ENCODE measurements at places on chromosomes 3 and 15.

DNA sequence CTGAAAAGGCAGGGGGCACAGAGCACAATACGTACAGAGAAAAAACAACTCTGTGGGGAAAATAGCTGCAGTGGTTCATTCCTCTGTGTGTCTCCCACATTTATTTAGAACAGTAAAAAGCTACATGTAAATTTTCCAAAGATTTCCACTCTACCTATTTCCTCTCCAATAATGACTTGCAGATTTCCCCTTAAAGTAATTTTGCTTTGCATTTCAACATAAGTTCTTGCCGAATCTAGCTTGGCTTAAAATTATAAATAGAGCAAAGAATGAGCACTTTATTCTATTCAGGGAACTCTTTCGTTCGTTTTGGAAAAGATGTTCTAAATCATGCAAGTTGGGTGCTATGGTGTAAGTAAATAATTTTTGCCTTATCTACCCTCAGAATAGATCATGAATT lies 58.2 kb upstream of the NR2E3 start:
- no peak for DNase-seq

- no peak for DNase-seq
Measured at GRCh38 chr3:197317250-197317963, 19.0 kb upstream of the DLG1 start.

GRCh38 chr3:134650431-134651346 lies at the start of gene KY:
Gene KY, minus strand, starts transcription at chr3:134651022. Its CDS starts 62 bp downstream, at chr3:134650960.
- no peak for DNase-seq

DNA sequence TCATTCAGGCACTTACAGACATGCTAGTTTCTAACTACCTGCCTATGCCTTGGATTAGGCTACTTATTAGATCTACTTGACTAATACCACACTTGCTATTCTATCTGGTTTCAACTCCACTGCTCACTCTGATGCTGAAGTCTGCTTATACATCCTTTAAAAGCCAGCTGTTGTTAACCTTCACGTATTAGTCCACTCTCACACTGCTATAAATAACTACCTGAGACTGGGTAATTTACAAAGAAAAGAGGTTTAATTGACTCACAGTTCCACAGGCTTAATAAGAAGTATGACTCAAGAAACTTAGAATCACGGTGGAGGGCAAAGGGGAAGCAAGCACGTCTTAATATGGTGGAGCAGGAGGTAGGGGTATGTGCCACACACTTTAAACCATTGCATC lies 47.7 kb upstream of the ANKRD28 start:
- no peak for DNase-seq

GRCh38 chr3:190560013-190560895 lies 46.4 kb downstream of the IL1RAP start:
- no peak for DNase-seq

GRCh38 chr3:129665024-129665768 lies 58.7 kb upstream of the PLXND1 start:
- DNase-seq = no peak

DNA sequence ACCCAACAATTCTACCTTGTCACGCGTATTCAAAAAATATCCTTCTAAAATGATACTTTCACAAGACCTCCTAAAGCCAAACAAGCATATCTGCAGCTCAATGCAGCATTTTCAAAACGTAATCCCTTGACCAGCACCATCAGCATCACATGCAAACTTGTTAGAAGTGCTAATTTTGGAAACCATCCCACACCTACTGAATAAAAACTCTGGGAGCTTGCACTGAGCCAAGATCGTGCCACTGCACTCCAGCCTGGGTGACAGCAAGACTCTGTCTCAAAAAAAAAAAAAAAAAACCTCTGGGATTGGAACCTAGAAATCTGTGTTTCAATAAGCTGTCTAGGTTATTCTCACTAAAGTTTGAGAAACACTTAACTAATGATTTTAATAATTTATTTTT lies 223.3 kb upstream of the CCDC54 start:
- no peak for DNase-seq

DNA sequence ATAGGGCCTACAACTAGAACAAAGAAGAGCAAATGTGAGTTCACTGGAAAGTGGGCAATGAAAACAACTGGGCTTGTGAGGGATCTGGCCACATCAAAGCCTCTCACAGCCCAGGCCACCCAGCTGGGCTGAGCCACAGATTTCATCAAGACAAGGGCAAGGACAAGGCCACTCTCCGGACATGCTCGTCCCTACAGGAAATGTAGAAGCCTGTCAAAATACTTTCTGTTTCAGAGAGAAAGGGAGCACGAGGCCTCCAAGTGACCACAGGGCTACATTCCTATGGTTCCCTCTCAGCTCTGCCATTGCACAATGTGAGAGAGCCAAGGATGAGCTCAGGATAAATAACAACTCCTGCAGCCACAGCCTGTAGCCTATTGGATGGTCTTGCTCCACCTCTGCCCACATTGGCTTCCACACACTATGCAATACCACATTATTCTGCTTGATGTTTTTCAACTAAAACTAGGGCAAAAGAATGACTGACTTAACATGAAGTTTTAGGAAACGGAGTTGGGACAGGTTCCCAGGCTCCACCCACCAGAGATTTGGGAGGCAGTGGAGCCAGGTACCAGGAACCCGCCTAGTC lies 12.1 kb downstream of the TBC1D2B start:
- no peak for DNase-seq

GRCh38 chr15:68617001-68617400 lies 38.2 kb downstream of the CORO2B start:
- no peak for DNase-seq

GRCh38 chr3:171854649-171855305 lies 11.6 kb downstream of the TMEM212 start:
- no peak for DNase-seq

DNA sequence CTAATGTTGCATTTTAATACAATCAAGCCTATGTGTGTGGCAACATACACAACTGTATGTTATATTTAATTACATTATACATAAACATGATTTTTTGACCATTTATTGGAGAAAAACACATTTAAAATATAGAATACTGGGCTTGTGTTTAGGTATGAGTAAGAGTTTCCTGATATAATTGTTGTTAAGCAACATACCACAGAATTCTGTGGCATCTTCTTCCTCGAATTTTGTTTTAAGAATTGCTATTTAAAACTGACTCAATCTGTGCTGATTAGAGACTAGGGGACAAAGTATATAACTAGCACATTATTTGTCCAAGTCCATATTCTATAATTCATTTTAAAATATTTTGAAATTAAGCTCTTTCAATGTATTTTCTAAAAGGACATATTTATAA lies 376.8 kb upstream of the THBS1 start:
- no peak for DNase-seq

GRCh38 chr3:171842864-171843518 lies at the start of gene TMEM212:
Gene TMEM212, plus strand, starts transcription at chr3:171843349. Its CDS starts 35 bp downstream, at chr3:171843384.
- DNase-seq = no peak

- DNase-seq = no peak
Measured at GRCh38 chr3:188584162-188584529, 430.2 kb downstream of the LPP start.

DNA sequence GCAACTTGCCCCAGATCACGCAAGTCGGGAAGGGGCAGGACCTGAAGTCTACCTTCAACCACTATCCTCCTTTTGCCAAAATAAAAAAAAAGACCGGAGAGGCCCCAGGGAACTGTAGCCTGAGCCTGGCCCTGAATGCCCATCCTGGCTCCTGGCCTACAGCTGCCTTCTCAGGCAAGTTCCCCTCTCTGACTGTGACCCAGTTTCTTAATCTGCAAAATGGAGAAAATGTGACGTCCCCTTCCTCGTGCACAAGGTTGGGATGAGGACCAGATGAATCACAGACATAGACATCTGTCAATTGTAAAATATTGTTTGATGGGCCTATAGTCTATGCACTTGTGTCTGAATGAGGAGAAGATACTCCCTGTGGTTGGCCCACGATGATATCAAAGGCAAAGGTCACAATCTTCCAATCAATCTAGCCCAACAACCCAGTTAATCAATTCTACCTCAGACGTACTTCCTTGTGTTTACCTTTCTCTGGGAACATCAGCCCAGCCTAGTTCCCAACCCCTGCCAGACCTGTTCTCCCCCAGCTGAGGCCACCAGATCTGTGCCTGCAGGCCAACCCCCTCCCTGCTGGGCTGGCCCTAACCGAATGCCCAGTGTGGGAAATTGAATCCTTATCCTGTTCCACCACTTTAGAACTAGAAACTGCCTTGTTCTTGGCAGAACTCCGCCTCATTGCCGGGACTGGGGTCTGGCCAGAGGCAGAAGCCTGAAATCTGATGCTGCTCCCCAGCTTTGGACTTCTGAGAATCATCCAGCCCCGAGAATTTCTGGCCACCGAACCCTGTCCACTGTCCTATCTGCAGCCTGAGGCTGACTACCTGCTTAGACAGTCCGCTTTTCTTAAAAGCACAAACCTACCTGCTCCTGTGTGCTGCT lies 101.8 kb upstream of the LIPC start:
- no peak for DNase-seq

GRCh38 chr3:195394700-195395099 lies 48.1 kb downstream of the ACAP2 start:
- no peak for DNase-seq

DNA sequence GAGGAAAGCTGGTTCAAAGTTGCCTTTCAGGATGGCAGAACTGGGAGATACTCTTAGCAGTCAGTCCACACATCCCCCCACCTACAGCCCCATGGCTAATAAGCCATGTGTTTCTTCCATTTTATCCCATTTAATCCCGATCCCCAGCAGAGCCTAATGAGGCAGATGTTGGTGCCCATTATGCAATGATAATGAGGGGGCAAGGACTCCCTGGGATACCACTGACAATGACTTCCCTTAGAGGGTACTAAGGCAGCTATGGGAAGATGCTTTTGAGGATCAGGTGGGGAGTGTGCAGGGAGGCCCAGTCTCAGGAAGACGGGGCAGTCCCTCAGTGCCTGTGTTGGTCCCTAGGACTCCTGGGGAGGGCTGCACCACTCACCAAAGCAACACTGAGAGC lies 43.8 kb upstream of the TBC1D21 start:
- DNase-seq = no peak

GRCh38 chr3:195909644-195910498 lies 1.5 kb upstream of the TNK2 start:
- DNase-seq = peak; percentile 75

DNA sequence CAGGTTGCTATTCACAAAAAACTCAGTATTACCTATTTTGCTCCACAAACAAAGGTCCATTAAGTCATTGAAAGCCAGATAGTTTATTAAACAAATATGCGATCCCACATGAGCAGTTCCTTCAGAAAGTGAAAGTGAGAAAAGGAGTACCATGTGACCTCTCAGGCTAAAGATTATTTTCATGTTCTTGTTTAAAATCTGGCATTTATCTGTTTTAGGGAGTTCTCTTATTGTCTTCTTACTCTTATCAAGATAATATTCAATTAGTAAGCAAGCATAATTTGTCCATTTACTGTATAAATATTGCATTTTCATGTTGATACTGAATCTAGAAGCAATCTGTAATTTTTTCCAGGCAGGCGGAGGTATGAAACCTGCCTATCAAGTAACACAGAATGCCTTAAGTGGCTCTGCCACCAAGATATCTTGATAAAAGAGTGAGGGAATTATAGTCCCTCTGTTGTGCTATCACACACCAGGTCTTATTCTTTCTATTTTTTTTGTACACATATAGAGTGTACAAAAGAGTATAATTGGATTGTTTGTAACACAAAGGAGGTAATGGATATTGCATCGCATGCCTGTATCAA lies 20.1 kb upstream of the PLSCR5 start:
- DNase-seq = no peak

- no peak for DNase-seq
Measured at GRCh38 chr3:172347895-172348679, 100.2 kb downstream of the GHSR start.

DNA sequence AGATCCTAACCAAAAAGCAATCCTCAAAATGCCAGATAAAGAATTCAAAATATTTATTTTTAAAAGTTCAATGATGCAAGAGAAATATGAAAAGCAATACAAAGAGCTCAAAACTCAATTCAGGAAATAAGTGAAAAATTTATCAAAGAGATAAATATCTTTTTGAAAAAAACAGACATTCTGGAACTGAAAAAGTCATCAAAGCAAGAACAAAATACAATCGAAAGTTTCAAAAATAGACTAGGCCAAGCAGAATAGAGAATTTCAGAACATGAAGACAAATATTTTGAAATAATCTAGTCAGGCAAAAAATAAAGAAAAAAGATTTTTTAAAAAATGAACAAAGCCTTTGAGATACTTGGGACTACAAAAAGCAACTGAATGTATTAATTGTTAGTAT lies 83.4 kb upstream of the STT3B start:
- DNase-seq = no peak
